Stimulated activated CD4-positive, alpha-beta T cell treated with anti-CD3 and anti-CD28 coated beads, Interleukin-1b, Interleukin-23, amount 100 ng/mL, for 48 hours (primary cell): ENCODE measurements at places on chromosomes 4 and X.

DNA sequence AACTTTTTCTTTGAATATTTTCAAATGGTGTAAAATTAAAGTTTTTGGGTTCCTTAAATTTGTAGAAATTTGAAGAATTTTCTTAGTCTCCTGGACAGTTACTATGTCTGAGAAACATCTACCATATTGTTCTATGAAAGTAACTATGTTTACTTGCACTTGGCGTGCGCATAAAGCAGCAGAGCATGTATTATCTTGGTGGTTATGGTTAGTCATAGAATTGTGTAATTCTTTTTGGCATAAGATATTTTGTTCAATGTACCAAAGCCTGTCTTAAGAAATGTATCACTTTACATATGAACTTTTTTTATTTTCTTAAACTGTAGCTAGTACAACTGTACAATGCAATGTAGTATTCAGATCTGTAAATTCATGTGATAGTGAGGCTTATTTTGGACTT, 49.2 kb downstream of the CDS1 start:
- DNase-seq, result no peak

GRCh38 chr4:8165374-8165896, 6.8 kb upstream of the ABLIM2 start:
- no peak for DNase-seq

- no peak for DNase-seq
Measured at GRCh38 chrX:69282893-69283690, 117.8 kb upstream of the PJA1 start.

- DNase-seq, result no peak
Measured at GRCh38 chr4:68883870-68884269, 67.7 kb downstream of the UGT2A3 start.

- DNase-seq, result no peak
Measured at GRCh38 chrX:153600032-153600373, 1.1 kb upstream of the CCNQ start.
